ENCODE measurements at places on chromosomes 5 and 9. TPM values are rescaled to one million over a fixed set of nuclear protein-coding genes. Genes with fewer than 3 reads are reported as not detected.

Gene FBXL7
- total RNA-seq = 1.5 TPM

Gene SAPCD2
- 23.9 TPM for total RNA-seq

Gene HRCT1
- total RNA-seq = 0.40 TPM

Gene SH3PXD2B
- total RNA-seq = 18.1 TPM

Gene APBA1
- total RNA-seq = 0.31 TPM

Gene ANKRD34B
- total RNA-seq = 0.16 TPM

Gene F2R
- total RNA-seq = 53.5 TPM

Gene SIGMAR1
- total RNA-seq = 194 TPM

Gene SAXO1
- total RNA-seq = not detected

Gene EFNA5
- 19.2 TPM for total RNA-seq

Gene PCDHGA6
- total RNA-seq = 0.24 TPM

Data from A549 treated with Mapracorat at 1 μM for 4 hours (cell line).